ENCODE measurements at places on chromosomes 1 and 21. TPM values are rescaled to one million over a fixed set of nuclear protein-coding genes. Genes with fewer than 3 reads are reported as not detected.

DNA sequence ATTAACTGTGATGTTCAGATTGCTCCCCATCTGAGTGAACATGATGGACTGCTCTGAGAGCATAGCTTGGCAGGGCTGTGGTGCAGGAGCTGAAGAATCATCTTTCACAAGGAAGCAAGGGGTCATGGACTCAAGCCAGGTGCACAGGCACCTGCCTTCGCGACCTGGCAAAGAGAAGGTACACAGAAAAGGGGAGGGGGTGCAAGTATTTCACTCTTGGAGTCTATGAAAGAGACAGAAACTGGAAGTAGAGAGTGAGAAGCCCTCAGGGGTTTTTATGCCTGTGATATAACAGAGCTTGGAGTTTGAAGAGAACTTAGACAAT is 232.6 kb upstream of the PLXNA2 start:
- DNase-seq, result no peak

GRCh38 chr1:210467440-210468043 is 138.8 kb downstream of the HHAT start:
- no peak for DNase-seq

Gene PGLYRP3
- total RNA-seq, result not detected

Gene PRAMEF26
- total RNA-seq, result not detected

GRCh38 chr1:4366091-4366490 is 288.3 kb upstream of the AJAP1 start:
- no peak for DNase-seq
